ENCODE measurements at places on chromosomes 7 and 10.

DNA sequence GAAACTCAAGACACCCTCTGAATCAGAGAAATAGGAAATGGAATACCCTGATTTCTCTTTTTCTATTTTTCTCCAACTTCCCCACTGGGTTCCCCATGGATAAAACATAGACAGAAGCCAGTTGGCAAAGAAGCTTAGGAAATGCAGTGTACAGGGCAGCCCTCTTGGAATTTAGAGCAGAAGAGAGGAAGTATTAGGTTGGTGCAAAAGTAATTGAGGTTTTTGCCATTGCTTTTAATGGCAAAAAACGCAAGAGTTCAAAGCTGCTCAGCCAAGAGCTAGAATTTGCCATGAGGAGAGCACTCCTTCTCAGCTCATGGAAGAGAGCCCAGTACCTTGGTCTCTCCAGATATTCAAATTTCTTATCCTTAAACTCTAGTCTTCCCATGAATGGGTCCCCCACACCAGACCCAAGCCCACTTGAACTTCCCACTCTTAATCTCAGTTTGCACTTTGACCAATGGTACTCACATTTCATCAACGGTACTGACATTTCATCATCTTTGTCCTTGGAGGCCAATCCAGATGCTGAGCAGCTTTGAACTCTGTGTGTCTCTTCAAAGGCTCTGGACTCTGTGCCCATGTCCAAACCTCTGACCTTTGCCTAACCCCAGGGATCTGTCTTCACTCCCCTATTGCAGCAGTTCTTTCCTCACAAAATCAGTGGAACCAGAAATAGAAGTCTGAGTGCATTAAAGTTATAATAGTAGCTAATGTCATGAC, 73.2 kb upstream of the PPP1R3C start:
- no peak for DNase-seq

GRCh38 chr10:109765838-109766237, 157.5 kb downstream of the XPNPEP1 start:
- no peak for DNase-seq

GRCh38 chr7:117127585-117128168, 174.4 kb downstream of the ST7 start:
- DNase-seq: peak; percentile 48

- DNase-seq: no peak
Measured at GRCh38 chr7:126026421-126027088, 1096.9 kb upstream of the POT1 start.

DNA sequence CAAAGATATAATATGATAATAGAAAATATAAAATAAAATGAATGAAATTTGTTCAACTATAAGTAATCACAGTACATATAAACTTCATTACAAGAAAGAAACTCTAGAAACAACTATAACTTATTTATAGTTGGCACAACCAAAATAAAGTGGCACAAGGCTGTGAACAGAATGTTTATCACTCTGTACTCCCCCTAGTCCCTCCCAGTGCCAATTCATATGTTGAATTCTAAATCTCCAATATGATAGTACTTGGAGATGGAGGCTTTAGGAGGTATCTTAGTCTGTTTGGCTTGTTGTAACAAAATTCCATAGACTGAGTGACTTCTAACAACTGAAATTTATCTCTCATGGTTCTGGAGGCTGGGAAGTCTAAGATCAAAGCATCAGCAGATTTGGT, 145.0 kb upstream of the TMEM229A start:
- DNase-seq: no peak
